G401 (cell line): ENCODE measurements at places on chromosomes 2 and 18.

DNA sequence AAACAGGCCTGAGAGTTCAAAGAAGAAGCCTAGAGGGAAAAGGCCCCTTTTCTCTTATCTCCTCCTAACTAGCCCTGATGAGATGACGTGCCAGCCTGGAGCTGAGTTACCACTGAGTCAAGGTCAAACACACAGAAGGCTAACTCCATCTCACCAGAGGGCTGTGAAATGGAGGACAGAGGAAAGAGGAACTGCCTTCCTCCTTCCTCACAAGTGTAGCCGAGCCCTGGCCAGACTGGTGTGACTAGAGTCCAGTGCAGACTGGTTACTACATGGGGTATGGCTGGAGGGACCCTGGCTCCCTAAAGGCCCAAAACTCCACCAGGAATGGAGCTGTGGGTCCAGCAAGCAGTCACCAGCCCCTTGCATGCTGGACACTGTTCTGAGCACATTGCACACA, 35.7 kb upstream of the GYPC start:
- no peak for DNase-seq

DNA sequence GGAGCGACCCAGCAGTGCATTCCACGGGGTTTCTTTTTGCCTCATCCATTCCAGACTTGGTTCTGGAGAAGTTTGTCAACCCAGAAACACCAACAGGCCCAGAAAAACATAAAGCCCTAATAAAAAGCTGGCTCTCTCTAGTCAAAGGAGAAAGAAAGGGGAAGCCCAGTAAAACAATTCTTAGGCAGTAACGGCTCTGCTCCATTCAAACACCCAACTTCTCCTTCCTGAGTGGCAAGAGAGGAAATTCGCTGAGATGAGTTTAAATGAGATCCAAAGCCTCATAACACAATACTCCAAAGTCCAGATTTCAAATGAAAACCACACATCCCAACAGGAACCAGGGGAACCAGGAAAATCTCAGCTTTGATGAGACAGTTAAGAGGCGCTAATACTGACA, 179.9 kb downstream of the RPIA start:
- DNase-seq = no peak

GRCh38 chr2:151481744-151482143, 72.0 kb downstream of the RIF1 start:
- no peak for DNase-seq

GRCh38 chr2:2580341-2580740, 249.3 kb upstream of the MYT1L start:
- DNase-seq = no peak

- DNase-seq = no peak
Measured at GRCh38 chr2:5851410-5851809, 159.2 kb downstream of the SOX11 start.

DNA sequence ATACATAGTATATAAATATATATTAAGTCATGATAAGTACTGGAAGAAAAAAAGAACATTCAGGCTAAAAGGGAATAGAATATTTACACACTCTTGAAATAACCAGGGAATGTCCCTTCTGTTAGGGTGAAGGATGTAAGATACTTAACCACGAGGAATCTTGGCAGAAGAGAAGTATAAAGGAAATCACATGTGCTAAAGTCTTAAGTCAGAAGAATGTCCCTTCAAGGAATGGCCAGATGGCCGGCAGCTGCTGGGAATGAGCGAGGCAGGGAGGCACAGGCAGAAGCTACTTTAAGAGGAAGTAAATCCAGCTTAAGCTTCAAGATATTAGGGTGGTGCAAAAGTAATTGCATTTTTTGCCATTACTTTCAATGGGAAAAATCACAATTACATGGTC, 5.5 kb downstream of the CCDC102B start:
- DNase-seq = no peak
